Stimulated activated CD8-positive, alpha-beta memory T cell treated with anti-CD3 and anti-CD28 coated beads, Interleukin-15, amount 100 ng/mL, for 24 hours (primary cell): ENCODE measurements at places on chromosomes 16 and 17.

GRCh38 chr17:80395402-80396151 is 19.4 kb upstream of the ENDOV start:
- DNase-seq, result no peak

DNA sequence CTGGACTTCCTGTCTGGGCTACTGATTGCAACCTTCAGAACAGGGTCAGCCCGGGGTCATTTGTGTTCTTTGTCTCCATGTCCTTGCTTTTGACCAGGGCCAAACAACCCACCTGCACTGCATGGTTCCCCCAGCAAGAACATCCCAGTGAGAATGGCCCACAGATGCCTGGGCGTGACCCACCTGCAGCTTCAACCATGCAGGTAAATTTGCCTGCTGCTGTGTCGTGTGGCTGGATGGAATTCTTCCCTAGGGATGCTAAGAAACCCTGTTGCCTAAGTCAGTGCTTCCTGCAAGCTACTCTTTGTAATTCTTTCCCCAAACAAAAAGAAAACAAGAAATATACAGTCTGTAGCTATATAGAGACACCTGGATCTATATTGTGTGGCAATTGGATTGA is 12.5 kb downstream of the CDH13 start:
- no peak for DNase-seq

- no peak for DNase-seq
Observed at GRCh38 chr16:5073279-5073629, 1.6 kb downstream of the ALG1 start.

DNA sequence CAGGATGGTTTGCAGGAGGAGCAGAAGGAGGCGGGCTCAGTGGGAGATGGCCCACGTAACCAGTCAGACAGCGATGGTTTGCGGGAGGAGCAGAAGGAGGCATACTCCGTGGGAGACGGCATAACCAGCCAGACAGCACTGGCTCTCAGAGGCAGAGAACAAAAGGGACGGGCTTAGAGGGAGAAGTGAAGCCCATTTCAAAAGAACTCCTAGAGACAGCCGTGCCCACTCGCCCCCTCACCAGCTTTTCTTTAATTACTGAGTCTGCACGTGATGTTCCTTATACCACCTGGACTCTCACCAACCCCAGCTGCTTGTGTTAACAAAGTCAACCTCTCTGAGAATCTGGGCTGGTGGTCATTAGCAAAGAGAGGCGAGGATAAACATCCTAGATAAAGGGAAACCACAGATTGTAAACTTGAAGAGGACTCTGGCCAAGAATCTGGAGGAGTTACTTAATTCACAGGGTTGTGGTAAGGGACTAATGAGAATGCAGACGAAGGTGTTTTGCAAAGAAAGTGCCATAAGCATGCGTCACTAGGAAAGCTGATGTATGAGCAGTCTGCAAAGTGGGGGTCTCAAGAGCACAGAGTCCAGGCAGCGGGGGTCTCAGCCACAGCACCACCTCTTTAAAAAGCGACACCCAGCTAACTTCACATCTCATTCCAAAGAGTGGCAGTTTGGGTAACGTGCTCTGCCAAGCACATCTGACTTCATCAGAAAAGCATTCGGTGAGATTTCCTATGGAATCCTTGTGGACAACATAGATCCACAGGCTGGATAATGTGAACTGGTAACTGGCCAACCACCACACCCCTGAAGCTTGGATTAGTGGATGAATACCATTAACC is 51.7 kb downstream of the NXN start:
- DNase-seq, result no peak

GRCh38 chr17:81635431-81635830 is 1.5 kb downstream of the NPLOC4 start:
- no peak for DNase-seq

- no peak for DNase-seq
Observed at GRCh38 chr16:9499941-9500593, 408.6 kb downstream of the HAPSTR1 start.

GRCh38 chr17:59762049-59762823 is 54.8 kb downstream of the VMP1 start:
- DNase-seq, result no peak

DNA sequence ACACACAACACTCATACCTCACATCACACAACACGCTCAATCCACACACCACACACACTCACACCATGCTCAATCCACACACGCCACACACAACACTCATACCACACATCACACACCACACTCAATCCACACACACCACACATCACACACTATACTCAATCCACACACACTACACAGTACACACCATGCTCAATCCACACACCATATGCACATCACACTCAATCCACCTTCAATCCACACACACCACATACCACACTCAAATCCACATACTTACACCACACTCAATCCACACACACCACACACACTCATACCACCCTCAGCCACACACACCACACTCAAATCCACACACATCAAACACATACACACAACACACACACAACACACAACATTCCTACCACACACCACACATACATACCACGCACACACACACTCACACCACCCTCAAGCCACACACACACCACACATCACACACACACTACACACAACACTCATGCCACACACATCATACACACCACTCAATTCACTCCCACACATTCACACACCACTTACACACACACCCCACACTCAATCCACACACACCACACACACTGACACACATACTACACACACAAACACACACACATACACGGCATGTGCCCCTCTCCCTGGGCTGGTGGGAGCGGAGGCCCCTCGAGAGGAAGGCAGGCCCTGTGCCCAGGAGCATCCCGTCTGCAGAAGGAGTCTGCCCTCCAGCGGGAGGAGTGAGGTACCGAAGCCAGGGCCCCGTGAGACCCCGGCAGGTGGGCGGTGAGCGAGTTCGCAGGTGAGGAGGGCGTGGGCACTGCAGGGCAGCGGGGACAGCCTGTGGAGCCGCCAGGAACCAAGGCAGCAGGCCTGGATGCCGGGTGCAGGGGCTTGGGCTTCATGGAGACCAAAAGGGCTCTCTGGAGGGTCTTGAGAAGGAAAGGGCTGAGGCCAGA is 33.1 kb upstream of the RPTOR start:
- no peak for DNase-seq

- no peak for DNase-seq
Observed at GRCh38 chr17:48505788-48506187, 25.0 kb downstream of the HOXB1 start.

DNA sequence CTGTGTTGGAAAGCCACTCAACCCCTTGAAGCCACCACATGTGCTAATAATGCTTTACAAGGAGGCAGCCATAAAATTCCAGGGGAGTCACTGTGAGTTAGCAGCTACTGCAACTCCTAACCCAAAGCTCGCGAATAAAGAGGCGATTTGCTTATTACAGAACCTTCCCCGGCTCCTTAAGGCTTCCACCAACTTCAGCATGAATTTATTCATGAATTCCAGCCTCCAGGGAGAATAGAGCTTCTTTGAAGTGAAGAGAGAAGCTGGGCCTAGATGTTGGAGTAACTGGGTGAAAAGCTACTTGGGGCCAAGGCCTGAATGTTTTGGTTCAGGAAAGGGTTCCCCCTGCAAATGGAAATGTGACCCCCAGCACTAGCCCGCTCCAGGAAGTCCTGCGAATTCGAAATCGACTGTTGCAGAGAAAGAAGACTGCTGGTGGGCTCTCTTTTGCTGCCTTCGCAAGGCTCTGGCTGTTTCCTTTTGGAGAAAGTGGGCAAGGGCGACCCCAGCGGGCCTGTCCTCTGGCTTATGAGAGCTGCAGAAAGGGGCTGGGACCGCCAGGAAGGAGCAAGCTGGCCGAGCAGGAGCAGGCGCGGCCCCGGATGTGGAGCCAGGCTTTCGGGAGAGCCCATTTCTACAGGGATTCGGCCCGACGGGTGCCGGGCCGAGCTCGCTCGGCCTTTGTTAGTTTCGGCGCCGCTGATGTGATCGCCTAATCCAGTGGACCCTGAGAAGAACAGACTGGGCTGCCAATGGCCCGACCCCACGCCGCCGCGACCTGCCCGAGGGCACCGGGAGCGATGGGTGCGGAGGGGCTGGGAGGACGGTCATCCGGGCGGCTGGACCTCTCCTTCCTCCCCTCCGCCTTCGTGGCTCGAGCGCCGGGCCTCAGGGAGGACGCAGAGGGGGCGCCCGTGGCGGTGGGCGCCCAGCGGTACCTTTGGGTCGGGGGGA is 7.6 kb downstream of the CBX8 start:
- DNase-seq, result no peak

GRCh38 chr17:56678249-56679114 is 85.0 kb downstream of the NOG start:
- no peak for DNase-seq

DNA sequence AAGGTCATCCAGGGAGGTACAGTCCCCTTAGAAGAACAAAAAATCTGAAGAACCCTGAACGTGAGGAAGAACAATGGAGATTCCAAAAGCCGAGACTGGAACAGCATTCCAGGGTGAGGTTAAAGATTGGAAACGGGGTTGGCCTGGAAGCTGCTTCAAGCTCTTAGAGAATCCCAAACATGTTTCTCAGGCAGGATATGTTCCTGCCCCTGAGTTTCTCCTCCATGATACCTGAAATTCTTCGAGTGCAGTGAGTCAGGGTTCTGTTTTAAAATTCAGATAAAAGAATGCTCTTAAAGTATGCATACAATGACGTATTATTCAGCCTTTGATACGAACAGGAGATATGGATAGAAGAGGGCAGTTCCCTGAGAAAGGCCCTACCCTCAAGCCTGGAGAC is 293.1 kb downstream of the HS3ST3B1 start:
- DNase-seq, result no peak

GRCh38 chr17:8175795-8176196 is 384 bp downstream of the TMEM107 start:
- DNase-seq, result no peak

GRCh38 chr17:76151896-76152454 is 10.9 kb upstream of the FOXJ1 start:
- no peak for DNase-seq

- DNase-seq, result no peak
Observed at GRCh38 chr17:47197821-47198220, 8.7 kb upstream of the CDC27 start.

- no peak for DNase-seq
Observed at GRCh38 chr16:75160386-75160785, 12.1 kb downstream of the ZFP1 start.

DNA sequence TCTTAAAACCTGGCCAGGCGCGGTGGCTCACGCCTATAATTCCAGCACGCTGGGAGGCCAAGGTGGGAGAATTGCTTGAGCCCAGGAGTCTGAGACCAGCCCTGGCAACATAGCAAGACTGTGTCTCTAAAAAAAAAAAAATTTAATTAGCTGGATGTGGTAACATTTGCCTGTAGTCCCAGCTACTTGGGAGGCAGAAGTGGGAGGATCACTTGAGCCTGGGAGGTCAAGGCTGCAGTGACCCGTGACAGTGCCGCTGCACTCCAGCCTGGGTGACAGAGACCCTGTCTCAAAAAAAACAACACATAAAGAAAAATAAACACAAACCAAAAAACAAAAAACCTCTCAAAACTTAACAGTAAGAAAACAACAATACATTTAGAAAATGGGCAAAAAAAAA is 106.3 kb downstream of the SMG6 start:
- no peak for DNase-seq

DNA sequence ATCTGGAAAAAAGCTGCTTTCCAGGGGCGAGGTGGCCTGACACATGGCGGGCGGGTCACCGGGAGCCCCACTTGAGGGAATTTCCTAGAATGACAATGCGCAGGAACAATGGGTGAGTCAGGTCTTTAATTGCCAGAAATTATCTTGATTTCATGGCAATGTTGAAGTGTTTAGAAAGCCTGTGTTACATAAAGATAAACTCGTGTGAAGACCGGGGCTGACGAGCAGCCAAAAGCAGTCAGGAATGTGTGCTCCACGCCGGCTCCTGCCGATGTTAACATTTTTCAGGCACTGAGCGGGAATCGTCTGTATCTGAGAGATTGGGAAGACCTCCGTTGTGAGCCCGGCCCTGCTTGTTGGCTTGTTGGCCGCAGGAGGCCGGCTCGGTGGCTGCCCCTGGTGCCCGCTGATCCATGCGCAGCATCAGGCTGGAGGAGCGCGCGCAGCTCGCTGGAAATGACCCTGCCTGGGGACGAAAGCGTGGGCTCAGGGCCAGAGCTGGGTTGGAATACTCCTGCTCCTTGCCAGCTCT is 353.1 kb downstream of the FOXL1 start:
- DNase-seq, result no peak

DNA sequence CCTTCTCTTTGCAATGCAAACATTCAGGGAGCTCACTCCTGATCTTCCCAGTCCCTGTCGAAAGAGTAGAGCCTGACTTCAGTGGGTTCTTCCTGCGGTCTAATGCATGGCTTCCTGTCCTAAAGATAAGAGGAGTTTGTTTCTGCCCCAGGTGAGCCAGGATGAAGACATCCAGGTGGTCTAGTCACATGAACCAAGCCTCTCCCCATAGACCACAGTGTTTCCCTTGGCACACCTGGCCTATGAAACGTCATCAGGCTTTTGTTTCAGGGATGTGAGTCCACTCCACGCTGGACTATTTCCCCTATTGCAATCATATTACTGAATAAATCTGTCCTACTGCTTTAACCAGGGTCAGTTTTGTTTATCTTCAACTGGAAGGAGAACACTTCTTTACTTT is 21.1 kb downstream of the CES1 start:
- no peak for DNase-seq

DNA sequence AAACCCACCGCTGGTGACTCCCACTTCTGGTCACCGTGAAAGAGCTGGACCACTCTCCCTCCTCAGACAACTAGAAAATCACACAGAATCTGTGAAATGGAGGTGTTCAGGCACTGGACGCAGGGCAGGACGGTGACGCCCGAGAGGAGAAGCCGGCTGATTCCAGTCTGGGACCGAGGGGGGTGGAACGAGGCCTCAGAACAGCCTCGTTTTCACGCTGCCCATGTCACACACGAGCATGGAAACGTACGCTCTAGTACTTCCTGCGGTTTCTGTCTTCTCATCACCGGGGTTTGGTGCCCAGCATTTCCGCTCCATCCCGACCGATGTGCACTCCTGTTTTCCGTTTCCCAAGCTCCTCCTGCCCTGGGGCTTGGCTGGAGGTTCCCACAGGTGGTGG is 101.8 kb upstream of the METRNL start:
- no peak for DNase-seq

GRCh38 chr16:19559242-19559910 is 3.9 kb downstream of the VPS35L start:
- no peak for DNase-seq

DNA sequence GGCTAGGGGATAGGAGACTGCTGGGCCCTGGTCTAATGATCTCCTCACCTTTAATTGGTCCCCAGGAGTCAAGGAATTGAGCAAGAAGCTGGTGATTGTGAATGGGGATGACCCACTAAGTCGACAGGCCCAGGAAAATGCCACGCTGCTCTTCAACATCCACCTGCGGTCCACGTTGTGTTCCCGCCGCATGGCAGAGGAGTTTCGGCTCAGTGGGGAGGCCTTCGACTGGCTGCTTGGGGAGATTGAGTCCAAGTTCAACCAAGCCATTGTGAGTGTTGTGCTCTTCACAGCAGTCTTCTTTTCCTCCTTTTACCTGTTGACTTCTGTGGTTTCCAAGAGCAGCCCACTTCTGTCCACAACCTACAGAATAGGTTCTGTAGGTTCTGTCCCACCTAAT is 19.4 kb downstream of the POLR2A start:
- no peak for DNase-seq

DNA sequence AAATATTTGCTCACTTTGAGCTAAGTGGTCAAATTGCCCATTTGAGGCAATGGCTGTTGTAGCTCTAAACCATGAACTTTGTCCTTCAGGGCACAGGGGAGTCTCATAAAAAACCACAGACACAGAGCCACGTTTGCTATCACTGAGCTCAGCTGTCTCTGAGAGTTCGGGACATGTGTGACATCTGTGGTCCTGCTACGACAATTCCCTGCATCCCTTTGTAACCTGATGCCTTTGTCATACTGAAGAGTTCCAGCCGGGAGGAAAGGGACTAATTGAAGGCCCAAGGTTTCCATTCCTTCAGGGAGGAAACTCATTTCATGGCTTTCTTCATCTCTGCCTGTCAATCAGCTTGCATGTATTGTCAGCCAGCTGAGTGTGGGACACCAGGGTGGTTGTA is 599.4 kb upstream of the CDH5 start:
- no peak for DNase-seq
